ENCODE measurements at places on chromosomes 11 and 22. TPM values are rescaled to one million over a fixed set of nuclear protein-coding genes. Genes with fewer than 3 reads are reported as not detected.
A peak's percentile ranks its signal among the peaks of the same experiment; 100 is the strongest.

- DNase-seq, result peak; percentile 42
Measured at GRCh38 chr11:132466983-132467382, 1065.3 kb downstream of the OPCML start.

DNA sequence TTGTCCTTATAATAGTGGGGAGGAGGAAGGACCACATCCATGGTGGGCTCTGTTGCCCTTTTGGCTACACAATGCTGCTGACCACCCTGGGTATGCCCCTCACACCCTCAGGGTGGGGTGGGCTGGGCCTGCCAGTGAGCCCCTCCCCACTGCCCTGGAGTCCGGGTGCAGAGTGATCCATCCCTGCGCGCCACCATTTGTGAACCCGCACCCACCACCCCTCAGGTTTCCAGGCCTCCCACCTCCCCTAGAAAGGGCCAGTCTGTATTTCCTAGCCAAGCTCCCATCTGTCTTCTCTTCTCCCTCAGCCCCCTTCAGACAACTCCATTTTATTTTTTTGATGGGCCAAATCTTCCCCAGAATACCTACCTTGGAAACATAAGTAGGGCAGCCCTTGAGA lies 25.0 kb downstream of the MS4A10 start:
- no peak for DNase-seq

- DNase-seq, result no peak
Measured at GRCh38 chr11:134489728-134490127, 77.7 kb upstream of the B3GAT1 start.

RAB30 gene
- 3.7 TPM for total RNA-seq

DNA sequence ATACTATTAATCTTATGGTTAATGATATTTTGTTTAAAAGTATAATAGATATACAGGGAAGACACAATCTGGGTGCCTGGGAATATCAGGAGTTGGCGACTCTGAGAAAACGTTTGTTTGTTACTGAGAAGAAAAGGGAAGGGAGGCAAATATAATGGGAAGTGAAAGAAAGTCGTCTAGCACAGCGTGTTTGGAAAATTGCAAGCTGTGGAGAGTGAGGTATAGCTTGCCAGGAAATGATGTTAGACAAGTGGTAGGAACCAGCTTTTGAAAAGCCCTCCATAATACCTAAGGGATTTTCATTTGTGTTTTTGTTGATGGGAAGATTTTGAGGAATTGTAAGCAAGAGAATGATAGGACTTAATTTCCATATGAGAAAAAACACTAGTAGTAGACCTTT lies 322.2 kb downstream of the LUZP2 start:
- DNase-seq, result no peak

DNA sequence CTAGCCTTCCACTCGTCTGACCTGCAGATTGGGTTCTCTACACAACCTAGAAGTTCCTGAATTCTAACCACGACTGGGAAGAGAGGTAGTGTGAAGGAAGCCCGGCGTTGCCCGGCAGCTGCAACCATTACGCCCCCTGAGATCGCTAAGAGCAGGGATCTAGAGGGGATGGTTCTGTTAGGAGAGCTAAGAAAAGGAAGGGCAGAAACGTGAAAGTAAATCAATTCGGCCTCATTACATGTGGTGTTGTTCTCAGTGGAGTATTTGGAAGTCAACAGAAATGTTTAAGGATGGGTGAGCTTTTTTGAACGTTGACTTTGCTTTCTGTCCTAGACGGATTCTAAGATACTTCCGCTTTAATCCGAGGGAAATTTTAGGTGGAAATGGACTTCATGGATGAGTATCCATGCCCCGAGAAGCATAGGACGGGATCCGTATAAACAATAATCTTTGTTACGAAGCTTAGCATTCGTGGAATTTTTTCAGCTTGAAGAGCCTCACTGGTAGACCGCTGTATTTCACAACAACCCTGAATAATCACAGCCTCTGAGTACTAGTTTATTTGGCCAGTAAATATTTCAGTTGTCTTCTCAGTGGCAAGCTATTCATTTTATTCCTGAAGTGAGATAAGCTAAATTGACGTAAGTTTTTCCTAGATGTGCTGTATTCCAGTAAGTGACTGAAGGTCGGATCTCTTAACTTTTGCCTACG lies 629 bp downstream of the ATP5MG start:
- DNase-seq, result no peak
